Left renal cortex interstitium (tissue), 4 donors: ENCODE measurements at places on chromosomes 4 and X. TPM values are rescaled to one million over a fixed set of nuclear protein-coding genes. Genes with fewer than 3 reads are reported as not detected.

DNA sequence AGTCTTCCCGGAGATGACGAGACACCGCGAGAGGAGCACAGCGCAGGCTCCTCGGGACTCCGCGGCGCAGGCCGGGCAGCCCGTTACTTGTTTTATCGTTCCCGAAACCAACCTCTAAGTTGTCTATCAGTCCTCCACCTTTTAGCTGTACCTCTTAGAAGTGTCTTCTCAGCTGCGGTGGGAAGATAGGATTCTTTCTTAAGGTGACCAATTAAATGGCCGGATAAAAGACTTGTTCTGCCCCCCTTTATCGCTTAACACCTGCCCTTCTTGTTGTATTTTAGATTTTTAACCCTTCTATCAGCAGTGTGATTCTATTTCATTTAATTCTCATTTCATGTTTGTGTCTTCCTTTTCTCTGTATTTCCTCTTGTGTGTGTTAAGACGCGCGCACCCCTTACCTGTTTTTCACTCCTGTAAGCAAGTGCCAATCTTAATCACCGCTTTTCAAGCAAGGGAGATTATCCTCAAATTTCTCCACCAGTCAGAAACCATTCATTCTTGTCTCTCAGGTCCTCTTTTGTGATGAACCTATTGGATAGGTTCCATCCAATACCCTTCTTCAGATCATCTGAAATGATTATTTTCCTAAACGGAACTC is at the start of gene SLC9B2:
Gene SLC9B2, minus strand, starts transcription at position 15 of the 601 bp plus-strand sequence. CDS start 9,211 bp downstream, outside the sequence.
- no peak for DNase-seq

Gene TCEAL2
- polyA plus RNA-seq, result 24.3 TPM

- no peak for DNase-seq
Observed at GRCh38 chr4:53532521-53532920, 58.8 kb downstream of the LNX1 start.

Gene POLN
- 1.4 TPM for polyA plus RNA-seq

Gene SLC4A4
- 53.6 TPM for polyA plus RNA-seq

DNA sequence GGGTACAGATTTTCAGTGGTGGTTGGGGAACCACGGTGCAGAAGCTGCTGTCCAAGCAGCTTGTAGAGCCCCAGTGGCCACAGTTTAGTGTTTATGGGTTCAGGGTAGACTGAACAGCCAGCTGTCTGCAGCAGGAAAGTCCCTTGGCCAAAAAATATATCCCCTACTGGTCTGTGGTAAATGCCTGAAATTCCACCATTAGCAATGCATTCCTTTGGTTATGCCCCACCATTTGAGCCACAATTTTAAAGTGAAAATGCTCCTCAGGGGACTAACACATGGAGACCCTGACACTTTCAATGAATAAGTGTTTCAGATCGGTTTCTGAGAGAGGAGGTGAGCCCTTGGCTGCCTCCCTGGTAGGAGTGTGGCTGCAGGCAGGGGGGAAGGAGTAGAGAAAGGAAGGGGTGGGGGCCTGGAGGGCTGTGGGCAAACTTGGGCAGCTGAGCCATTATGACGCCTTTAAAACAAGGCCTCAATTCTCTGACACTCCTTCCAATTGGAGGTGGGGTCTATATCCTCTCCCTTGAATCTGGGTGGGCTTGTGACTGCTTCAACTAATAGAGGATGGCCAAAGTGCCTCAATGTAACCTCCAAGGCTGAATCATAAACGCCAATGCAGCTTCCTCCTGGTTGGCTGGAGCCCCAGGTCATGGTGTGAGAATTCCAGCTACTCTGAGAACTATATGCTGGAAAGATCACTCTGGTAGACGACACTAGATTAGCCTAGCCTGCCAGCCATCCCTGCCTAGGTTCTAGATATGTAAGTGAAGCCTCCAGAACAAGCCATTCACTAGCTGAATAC is 75.8 kb upstream of the ATP6AP2 start:
- no peak for DNase-seq

- DNase-seq, result no peak
Observed at GRCh38 chrX:118554511-118554910, 58.9 kb downstream of the DOCK11 start.

DNA sequence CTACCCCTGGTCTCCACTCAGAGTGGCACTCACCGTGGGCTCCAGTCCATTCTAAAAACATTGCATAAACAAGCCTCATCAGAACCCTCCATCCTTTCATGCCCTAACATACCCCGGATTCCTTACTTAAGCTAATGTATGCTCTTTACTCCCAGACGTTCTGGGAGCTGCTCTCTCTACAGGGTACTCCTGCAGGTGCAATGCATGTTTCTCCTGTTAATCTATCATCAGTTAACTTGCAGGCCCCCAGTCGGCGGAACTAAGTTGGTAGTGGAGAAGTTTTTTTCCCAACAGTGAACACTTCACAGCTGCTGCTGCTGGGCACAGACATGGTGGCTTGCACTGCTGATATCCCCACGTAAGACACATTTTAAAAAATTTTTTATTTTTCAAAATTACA is 161.6 kb upstream of the FAT1 start:
- DNase-seq, result no peak

GRCh38 chr4:172308078-172308477 is 494.9 kb downstream of the GALNTL6 start:
- DNase-seq, result no peak

Gene DMRTC1B
- 4.0 TPM for polyA plus RNA-seq

GRCh38 chr4:100317032-100317864 is 127.0 kb upstream of the DDIT4L start:
- DNase-seq, result no peak

GRCh38 chr4:14115106-14115505 is 487.6 kb upstream of the BOD1L1 start:
- DNase-seq, result no peak

GRCh38 chr4:122803788-122804208 is 22.8 kb upstream of the FGF2 start:
- DNase-seq, result no peak

Gene RGS12
- 58.7 TPM for polyA plus RNA-seq

Gene PAGE5
- polyA plus RNA-seq, result not detected

GRCh38 chr4:6200011-6200921 is at the start of gene JAKMIP1:
Gene JAKMIP1, minus strand, starts transcription at chr4:6200549. Its CDS starts 87,699 bp downstream, at chr4:6112850.
- DNase-seq, result no peak

GRCh38 chrX:1075741-1076140 is 136.7 kb downstream of the CRLF2 start:
- no peak for DNase-seq

GRCh38 chrX:116961872-116962582 is 499.3 kb upstream of the CT83 start:
- DNase-seq, result peak; percentile 0

Gene PCDH10
- 4.5 TPM for polyA plus RNA-seq

DNA sequence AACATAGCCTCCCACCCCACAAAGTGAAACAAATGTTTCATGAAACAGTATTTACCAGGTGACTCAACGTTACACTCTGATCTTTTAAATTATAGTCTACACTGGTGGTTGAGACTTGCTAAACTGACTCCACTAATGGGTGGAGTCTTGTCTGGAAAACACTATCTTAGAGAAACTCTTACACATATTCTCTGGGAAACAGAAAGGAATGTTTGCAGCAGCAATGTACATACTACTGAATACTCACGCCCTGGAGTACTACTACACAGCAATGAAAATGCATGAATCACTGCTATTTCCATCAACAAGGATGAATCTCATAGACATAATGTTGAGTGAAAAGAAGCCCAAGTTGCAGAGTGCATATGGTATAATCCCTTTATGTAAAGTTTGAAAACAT is 208.5 kb upstream of the IGFBP7 start:
- no peak for DNase-seq

- no peak for DNase-seq
Observed at GRCh38 chr4:128528793-128529553, 241.4 kb upstream of the PGRMC2 start.

DNA sequence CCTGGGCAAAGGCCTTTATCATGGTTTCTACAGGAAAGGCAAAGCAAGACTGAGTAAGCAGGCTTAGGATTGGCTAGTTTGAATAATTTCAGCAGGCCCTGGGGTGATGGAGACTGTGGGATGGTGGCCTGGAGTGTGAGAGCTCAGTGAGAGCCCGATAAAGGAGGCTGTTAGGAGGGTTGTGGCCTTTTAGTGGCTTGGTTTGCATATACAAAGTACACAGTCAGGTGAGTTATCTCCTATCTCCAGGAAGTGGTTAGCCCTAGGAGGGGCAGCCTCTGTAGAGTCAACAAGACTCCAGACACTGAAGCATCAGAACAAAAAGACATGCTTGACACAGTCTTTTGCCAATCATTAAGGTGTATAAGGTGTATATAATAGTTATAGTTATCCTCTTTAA is 157.2 kb downstream of the CFAP299 start:
- no peak for DNase-seq

- DNase-seq, result no peak
Observed at GRCh38 chrX:11296051-11296450, 2.8 kb downstream of the AMELX start.

- no peak for DNase-seq
Observed at GRCh38 chr4:100130964-100131363, 59.3 kb downstream of the DDIT4L start.

DNA sequence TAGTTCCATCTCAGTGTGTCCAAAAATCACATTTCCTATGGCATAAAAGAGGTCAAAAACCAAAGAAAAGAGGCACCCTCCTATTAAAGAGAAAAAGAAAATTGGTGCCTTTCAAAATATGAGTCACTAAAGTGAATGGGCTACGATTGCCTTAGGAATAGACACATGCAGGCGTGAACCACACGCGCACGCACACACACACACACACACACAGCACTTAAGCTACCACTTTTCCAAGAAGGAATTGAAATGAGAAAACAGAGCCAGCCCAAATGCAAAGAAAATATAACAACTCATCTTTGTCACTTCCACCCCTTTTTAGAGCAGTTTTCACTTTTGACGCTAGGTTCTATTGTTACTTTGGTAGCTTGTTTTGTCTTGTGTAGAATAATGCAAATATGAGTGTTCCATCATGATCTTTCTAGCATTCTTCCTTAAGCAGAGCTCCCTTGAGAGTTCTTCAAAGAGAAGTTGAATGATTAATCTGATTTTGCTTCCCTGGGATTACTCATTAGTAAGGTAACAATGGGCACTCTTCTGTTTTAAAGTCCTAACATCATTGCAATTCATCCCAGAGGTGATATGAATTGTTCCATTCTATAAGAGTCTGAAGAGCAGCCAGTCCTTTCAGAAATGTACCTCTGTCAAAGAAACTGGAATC is 239.2 kb upstream of the GNPDA2 start:
- no peak for DNase-seq

- no peak for DNase-seq
Observed at GRCh38 chr4:132227151-132227856, 921.8 kb upstream of the PCDH10 start.

Gene CASK
- 41.0 TPM for polyA plus RNA-seq

DNA sequence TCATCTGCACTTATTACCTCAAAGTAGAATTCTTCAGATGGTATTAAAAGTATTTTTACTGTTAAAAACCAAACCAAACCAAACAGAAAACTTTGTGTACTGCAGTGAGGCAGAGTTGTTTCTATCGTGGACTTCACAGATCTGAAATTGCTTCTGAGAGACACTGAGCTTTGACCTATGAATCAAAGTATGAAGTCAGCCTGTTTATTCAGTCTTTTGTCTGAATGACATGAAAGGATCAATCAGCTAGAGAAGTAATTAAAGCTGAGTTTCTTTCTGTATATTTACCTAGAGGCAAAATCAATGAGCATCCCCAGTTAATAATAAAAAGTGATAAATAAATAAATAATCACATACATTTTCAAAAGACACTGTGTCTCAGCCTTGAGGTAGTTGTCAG is 2121.0 kb downstream of the PCDH7 start:
- no peak for DNase-seq

GRCh38 chr4:152331042-152331441 is 204.8 kb downstream of the FBXW7 start:
- DNase-seq, result no peak

GRCh38 chr4:126748736-126749135 is 884.0 kb upstream of the INTU start:
- no peak for DNase-seq

GRCh38 chrX:150525061-150525919 is 43.1 kb upstream of the MTM1 start:
- no peak for DNase-seq

Gene MEPE
- polyA plus RNA-seq, result not detected

DNA sequence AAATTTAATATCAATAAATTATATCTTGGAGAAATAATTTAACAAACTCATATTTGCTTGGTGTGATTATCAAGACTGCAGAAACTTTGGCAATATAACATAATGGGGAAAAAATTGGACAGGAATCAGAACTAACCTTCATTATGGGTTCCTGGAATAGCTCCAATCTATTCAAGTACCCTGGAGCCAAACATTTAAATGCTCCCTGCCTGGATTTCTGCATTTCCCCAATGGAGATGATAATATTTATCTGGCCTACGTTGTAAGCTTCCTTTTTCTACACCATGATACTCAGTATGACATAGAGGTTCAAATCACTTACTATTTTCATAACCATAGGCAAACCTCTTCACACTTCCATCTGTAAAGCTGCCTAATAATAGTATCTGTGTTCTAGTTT is 326.8 kb downstream of the TRIML1 start:
- DNase-seq, result no peak

DNA sequence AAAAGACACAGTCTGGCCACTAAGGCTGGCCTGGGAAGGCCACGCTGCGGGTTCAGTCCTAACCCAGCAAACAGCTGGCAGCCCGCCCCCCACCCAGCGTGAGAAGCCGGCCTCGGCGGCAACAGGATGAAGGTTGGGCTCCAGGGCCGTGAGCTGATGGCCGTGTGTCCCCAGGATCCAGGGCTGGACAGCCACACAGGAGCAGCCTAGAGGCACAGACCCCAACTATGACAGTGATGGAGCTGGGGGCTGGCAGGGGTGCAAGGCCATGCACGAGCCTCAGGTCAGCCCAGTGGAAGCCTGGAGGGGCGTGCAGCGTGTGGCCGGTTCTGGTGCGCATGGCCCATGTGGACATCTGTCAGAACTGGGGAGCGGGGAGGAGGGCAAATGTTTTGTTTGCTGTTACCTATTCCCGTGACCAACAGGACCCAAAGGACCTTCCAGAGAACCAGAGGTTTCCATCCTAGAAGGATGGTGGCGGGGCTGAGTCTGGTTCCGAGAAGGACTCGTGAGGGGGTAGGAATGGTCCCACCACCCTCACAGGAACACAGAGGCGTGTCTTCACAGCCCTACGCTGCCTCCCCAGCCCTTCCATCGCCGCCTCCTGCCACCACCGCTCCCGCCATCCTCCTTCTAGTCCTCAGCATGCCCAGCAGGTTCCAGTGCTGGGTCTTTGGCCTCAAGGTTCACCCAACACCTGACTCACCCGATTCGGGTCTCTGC is 46.5 kb downstream of the ZFYVE28 start:
- no peak for DNase-seq

Gene OSTC
- 285 TPM for polyA plus RNA-seq

- no peak for DNase-seq
Observed at GRCh38 chr4:96120206-96120605, 280.3 kb downstream of the PDHA2 start.

DNA sequence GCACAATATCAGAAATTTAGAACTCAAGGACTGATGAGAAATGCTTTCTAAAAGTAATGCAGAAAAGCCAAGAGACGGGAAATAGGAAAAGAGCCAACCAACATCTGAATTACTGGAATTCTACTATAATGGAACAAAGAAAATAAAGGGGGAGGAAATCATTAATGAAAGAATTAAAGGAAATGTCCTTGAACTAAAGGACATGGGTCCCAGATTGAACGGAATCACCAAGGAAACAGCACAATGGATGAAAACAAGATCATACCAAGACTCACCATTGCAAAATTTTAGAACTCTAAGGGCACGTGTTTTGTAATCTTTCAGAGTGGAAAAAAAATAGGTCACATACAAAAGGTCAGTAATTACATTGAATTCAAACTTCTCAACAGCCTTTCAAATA is 35.9 kb downstream of the HPGDS start:
- no peak for DNase-seq

Gene STATH
- polyA plus RNA-seq, result 0.69 TPM
